Dermis blood vessel endothelial cell (primary cell): ENCODE measurements at places on chromosomes 5 and 9. TPM values are rescaled to one million over a fixed set of nuclear protein-coding genes. Genes with fewer than 3 reads are reported as not detected.

The MATR3 gene
- 301 and 445 TPM in 2 replicates for total RNA-seq

The GRM6 gene
- total RNA-seq = not detected in 2 replicates

The C9orf57 gene
- total RNA-seq = not detected in 2 replicates

The CAMK2A gene
- not detected in 2 replicates for total RNA-seq

The SNCAIP gene
- 35.9 and 93.1 TPM in 2 replicates for total RNA-seq

The AMBP gene
- 0.17 TPM in 1 of 2 replicates, not detected in the other for total RNA-seq

The COL15A1 gene
- total RNA-seq = 0.42 and 31.5 TPM in 2 replicates

The OGN gene
- not detected in 2 replicates for total RNA-seq

The MARCHF6 gene
- total RNA-seq = 63.8 and 116 TPM in 2 replicates

The TRMT10B gene
- 2.0 and 2.8 TPM in 2 replicates for total RNA-seq

The MLANA gene
- total RNA-seq = not detected in 2 replicates

The HSPB3 gene
- not detected in 2 replicates for total RNA-seq

The PCDHA11 gene
- 0.17 and 0.28 TPM in 2 replicates for total RNA-seq

The ROPN1L gene
- 0.68 and 2.9 TPM in 2 replicates for total RNA-seq

The NSG2 gene
- 0.05 TPM in 1 of 2 replicates, not detected in the other for total RNA-seq
